HFFc6 (cell line): ENCODE measurements at places on chromosomes 11 and 22. TPM values are rescaled to one million over a fixed set of nuclear protein-coding genes. Genes with fewer than 3 reads are reported as not detected.

DNA sequence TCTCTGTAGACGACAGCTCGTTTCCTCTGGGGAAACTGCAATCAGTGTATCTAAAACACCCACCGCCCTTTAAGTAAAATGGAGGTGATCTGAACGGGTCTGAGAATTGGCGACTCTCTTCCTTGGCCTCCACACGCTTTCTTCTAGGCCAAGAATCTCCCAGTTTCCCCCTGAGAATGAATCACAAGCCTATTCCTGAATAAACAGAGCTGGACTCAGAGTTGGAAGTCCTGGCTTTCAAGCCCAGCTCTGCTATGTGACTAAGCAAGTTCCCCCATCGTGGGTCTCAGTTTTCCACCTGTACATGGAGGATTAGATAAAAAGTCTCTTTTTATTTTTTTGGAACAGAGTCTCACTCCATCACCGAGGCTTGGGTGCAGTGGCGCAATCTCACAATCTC lies 200.4 kb downstream of the MN1 start:
- H3K4me3 ChIP-seq, result no peak overlapping the region
- H3K4me1 ChIP-seq, result no peaks in the 10 kb centered on the region
- H3K36me3 ChIP-seq, result no peaks in the 10 kb centered on the region
- H3K27ac ChIP-seq, result no peak overlapping the region

- no peak overlapping the region for H3K27ac ChIP-seq
- no peak overlapping the region for H3K4me3 ChIP-seq
- H3K36me3 ChIP-seq, result no peaks in the 10 kb centered on the region; the same call in 1 of the 2 replicates
Measured at GRCh38 chr11:121692236-121692635, 239.5 kb upstream of the SORL1-AS1 start.

- no peak for DNase-seq
- H3K4me1 ChIP-seq, result no peaks in the 10 kb centered on the region
- no peaks in the 10 kb centered on the region for H3K27me3 ChIP-seq
- H3K4me3 ChIP-seq, result no peak overlapping the region
- H3K36me3 ChIP-seq, result no peaks in the 10 kb centered on the region
Measured at GRCh38 chr11:82076126-82076525, 657.5 kb downstream of the FAM181B start.

TMEM109 gene
- 70.8 to 90.6 TPM (median 89.9 TPM) in 3 replicates for total RNA-seq

OLFML1 gene
- 0.18 TPM in 1 of 3 replicates, not detected in the others for total RNA-seq

C11orf65 gene
- total RNA-seq, result 0.41 to 0.47 TPM in 2 of 3 replicates, not detected in the other

TSPO gene
- 325 to 448 TPM (median 386 TPM) in 3 replicates for total RNA-seq
